ENCODE measurements at places on chromosomes 12 and 14.
A peak's percentile ranks its signal among the peaks of the same experiment; 100 is the strongest.

GRCh38 chr14:78048120-78048519, 122.1 kb upstream of the NRXN3 start:
- DNase-seq = no peak

- peak; percentile 94 for DNase-seq
Observed at GRCh38 chr12:75660805-75661404, 149.5 kb upstream of the KRR1 start.

GRCh38 chr12:105775343-105775742, 363.4 kb downstream of the NUAK1 start:
- peak; percentile 60 for DNase-seq

DNA sequence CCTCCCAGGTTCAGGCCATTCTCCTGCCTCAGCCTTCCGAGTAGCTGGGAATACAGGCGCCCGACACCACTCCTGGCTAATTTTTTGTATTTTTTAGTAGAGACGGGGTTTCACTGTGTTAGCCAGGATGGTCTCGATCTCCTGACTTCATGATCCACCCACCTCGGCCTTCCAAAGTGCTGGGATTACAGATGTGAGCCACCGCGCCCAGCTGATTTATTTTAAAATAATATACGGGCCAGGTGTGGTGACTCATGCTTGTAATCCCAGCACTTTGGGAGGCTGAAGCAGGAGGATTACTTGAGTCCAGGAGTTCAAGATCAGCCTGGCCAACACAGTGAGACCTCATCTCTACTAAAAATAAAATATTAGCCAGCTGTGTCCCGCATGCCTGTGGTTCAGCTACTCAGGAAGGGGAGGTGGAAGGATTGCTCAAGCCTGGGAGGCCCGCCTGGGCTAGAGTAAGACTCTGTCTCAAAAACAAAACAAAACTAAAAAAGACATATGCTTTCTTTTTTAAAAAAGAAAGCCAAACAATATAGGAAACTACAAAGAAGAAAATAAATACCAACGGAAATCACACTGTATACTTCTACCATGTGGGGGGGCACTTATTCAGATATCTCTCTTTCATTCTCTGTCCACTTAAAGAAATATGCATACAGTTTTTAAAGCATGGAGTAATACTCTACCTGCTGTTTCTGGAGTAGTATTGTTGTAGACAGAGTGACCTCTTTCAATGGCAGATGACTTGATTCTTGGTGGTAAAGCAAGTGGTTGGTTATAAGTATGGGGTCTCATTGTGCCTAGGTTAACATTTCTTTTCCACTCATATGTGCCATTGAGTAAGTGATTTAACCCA, 930 bp upstream of the MIA2 start:
- DNase-seq = peak; percentile 59

DNA sequence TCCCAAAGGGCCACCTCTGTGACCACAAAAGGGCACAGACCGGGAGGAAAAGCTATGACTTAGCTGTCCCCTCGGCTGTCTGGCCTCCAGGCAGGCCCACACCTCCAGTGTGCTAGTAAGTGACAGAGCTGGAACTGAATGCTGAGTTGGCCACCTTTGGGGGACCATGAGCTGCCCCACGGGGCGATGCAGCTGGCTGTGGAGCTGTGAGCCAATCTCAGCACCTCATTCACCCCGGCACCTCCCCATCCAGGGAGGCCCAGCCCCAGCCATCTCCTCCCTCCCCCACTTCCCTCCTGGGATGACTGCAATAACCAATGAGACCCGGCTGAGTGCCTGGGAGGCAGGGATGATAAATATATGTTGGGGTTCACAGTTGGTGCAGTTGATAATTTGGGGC, 12.2 kb upstream of the TESC start:
- no peak for DNase-seq

- DNase-seq = no peak
Observed at GRCh38 chr14:81247271-81247766, 26.6 kb upstream of the GTF2A1 start.

DNA sequence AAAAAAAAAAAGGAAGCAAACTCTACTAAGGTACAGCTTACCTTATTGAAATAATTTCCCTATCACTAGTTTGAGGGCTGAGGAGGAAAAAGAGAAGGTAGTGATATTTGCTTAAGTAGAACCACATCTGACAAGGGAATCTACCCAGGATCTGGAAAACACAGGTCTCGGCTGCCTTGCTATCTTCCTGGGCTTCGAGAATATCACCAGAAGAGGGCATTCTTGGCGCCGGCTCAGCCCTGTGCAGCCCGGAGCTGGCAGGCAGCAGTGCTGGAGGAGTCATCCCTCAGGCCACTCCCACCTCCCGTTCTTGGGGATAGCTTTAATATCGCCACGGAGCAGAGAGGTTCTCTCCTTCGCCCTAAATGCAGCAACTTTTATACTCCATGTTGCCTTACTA, 1181.2 kb downstream of the VRK1 start:
- DNase-seq = peak; percentile 61

- DNase-seq = peak; percentile 84
Observed at GRCh38 chr12:101793401-101793800, 37.4 kb downstream of the GNPTAB start.

DNA sequence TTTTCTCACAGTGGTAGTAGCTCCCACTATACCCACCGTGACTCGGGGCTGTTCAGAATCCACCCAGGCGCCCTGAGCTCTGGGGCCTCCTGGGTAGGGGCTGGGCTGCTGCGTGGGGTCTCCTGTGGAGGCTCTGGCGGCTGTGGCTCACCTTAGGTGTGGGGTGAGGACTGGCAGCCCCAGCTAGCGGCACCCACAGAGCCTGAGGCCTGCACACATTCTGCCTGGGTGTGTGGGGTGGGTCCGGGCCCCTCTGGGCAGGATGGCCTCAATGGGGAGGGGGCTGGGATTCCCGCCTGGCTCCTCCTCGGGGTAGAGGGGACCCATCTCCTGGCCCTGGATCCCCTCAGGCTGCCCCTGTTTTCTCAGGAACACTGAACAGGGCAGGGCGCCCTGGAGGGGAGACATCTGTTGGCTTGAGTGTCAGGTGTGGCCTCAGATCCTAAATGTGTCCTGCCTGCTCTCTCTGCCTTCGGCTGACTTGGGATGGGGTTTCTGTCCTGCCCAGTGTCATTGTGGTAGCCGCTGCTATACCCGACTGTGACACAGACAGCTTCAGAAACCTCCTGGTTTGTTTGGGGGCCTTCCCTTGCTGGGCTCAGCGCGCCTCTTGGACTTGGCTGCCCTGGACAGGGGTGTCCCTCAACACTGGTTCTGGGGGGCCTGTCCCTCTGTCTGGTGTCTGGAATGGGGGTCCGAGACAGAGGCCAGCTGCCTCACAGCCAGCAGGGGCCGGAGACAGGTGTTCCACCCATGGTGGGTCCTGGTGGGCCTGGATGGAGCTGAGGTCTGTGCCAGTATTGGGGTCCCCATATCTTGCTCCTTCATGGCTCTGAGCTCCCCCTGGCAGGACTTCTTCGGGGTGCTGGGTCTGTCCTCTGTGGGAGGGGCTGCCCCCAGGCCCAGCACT, 354.9 kb downstream of the TMEM121 start:
- no peak for DNase-seq

DNA sequence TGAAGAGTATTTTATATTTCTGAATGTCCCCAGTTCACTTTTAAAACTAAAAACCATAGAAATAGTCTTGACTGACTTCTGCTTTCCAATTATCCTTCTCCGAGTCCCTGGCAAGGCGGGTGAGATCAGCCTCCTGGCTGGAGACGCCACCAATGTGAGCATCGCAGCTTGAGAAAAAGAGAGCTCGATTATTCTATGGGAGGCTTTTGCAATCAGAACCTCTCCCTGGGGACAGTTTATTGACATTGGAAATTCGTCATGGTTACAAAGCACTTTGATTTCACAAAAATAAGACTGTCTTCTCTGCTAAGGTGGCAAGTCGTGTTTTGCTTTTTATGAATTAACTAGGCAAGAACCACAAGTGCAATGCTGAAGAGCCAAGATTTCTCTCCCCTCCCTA, 23.6 kb upstream of the GPHB5 start:
- DNase-seq = no peak

GRCh38 chr12:104643819-104644669, 187.3 kb downstream of the CHST11 start:
- DNase-seq = no peak

DNA sequence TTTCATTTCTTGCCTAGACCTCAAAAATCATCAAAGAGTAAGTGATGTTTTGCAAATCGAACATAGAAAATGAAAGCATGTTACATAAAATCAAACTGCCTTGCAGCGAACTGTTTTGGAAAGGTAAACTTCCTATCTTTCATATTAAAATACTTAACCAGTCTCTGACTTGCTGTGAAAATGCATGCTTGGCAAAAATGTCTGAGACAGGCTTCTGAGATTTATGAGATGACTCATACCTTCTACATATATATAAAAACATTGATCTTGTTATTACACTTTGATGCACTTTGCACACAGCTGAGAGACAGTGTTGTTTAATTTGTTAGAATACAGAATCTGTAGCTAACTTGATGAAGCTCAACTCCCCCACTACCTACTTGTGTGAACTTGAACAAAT, 179.1 kb downstream of the KITLG start:
- DNase-seq = peak; percentile 22

DNA sequence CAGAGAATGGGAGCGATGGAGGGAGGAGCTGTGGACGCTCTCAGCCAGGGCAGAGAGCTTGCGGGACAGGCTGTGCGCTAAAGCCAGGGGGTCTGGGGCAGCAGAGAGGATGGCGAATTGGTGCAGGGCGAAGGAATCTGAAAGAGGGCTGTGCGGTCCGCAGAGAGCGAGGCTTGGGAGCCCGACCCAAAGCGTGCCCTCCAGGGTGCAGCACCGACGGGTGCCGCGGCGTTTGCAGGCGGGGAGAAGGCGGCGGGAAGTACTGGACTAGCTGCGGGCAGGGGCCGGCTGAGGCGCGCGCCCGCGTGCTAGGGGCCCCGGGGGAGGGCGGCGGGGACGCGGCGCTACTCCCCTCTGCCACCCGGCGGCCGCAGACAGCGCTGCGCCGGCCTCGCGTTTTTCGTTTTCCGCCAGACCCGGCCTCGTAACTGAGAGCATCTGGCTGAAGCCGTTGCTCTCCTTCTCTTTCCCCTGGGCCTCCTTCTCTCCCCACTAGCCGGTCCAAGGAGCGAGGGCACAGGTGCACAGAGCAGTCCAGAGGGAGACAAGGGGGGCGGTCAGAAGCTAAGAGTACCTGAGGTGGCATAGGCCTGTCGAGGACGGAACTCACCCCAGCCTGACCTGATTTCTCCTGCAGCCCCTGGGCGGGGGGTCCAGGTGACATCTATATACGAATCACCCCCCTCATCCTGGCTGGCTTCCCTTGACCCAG, 24.9 kb downstream of the SLC6A12 start:
- peak; percentile 13 for DNase-seq

DNA sequence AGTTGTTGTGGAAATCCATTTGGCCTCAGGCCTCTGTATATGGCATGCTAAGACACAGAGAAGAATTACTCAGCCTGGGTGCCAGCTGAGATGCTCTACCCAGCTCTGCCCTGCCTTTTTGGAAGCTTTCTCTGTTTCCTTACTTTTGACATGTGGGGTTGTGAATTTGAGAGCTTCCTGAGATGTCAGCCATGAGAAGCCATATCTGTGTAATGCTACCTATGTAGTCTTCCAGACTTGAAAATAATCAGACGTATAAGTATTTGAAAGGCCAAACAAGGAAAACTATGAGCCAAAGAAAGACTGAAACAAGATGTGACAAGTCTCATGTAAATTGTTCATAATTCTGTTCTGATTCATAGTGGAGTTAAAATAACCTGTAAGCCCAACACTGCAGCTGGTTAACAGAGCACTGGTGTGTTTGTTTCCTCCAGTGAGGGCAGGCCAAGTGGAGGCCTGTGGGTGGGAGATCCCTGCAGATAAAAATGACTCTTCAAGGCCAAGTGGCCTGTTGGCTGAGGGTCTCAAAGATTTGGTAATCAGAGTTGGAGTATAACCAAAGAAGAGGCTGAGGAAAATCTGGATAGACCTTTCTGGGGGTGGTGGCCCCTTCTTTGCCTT, 94.0 kb downstream of the TMX1 start:
- peak; percentile 57 for DNase-seq

GRCh38 chr14:52650774-52651173, 44.6 kb downstream of the ERO1A start:
- no peak for DNase-seq

DNA sequence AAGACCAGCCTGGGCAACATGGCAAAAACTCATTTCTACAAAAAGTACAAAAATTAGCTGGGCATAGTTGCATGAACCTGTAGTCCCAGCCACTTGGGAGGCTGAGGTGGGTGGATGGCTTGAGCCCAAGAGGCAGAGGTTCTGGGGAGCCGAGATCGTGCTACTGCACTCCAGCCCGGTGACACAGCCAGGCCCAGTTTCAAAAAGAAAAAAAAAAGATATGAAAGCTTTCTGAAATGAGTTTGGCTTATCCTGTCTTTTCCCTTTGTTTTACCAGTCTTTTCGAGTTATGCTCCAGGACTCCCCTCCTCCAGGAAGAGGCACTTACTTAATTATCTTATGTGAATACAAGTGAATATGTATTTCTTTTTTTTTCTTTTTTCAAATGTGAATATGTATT, 3.2 kb downstream of the BBOF1 start:
- no peak for DNase-seq

- no peak for DNase-seq
Observed at GRCh38 chr12:6378709-6379472, 3.5 kb upstream of the SCNN1A start.

DNA sequence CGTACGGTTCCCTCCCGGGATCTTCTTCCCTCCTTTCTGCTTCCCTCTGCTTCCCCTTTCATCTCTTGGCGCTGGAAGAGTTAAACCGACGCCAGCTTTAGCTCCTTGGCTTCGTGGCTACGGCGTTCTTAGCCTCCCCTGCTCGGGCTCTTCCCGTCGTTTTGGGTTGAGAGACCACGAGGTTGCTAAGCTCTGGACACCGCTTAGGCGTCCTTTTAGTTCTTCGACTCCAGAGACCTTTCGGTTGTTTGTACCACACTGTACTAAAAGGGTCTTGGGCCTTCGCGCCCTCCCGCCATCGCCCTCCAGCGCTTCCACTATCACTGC, 545 bp downstream of the CPSF2 start:
- DNase-seq = peak; percentile 31

- no peak for DNase-seq
Observed at GRCh38 chr12:4282103-4282891, 8.7 kb downstream of the CCND2 start.

- DNase-seq = no peak
Observed at GRCh38 chr14:20802341-20803084, at the start of gene RNASE1. Gene RNASE1, minus strand, starts transcription at chr14:20802844. Its CDS starts 776 bp downstream, at chr14:20802068.

GRCh38 chr14:96274543-96274942, 18.5 kb downstream of the BDKRB1 start:
- DNase-seq = peak; percentile 97

- DNase-seq = no peak
Observed at GRCh38 chr14:90979515-90979914, 80.9 kb downstream of the RPS6KA5 start.

DNA sequence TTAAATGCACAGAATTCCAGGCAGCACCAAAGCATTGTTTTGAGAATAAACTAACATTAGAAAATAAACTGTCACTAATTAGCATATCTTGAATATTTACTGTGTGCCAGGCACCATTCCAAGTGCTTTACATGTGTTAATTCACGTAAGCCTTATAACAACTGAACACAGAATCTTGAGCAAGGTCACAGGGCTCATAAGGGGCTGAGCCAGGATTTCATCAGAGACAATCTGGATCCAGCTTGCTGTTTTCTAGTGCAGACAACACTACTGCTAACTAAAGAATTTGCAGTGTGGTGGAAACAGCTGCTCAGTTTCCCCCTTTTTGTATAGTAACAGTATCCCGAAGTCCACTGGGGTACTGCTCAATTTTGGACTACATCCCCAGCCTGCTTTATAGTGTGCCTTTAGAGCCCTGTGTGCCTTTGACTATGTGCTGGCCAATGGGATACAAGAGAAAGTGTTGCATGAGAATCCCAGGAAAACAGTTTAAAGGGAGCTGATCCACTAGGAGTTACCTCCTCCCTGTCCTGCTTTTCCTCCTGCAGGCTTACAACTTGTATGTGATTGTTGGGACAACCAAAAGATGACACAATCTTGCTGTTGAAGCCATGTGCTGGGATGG, 36.0 kb upstream of the RMST start:
- no peak for DNase-seq
